HCT116 (cell line): ENCODE measurements at places on chromosomes 3 and 15. TPM values are rescaled to one million over a fixed set of nuclear protein-coding genes. Genes with fewer than 3 reads are reported as not detected.

TRAK1 gene
- total RNA-seq: 25.9 TPM

INSYN1 gene
- 2.0 TPM for total RNA-seq

CCDC39 gene
- total RNA-seq: not detected

CPEB1 gene
- not detected for total RNA-seq

CNTN3 gene
- total RNA-seq: not detected

APPL1 gene
- 30.8 TPM for total RNA-seq

KNG1 gene
- 0.25 TPM for total RNA-seq

AGBL1 gene
- total RNA-seq: not detected

PRKCD gene
- 34.4 TPM for total RNA-seq

MYL3 gene
- not detected for total RNA-seq

NEK11 gene
- total RNA-seq: 3.1 TPM

RYR3 gene
- not detected for total RNA-seq

ALG1L2 gene
- total RNA-seq: 0.44 TPM

HRH1 gene
- 7.0 TPM for total RNA-seq
